ENCODE measurements at places on chromosomes 6 and 20.

DNA sequence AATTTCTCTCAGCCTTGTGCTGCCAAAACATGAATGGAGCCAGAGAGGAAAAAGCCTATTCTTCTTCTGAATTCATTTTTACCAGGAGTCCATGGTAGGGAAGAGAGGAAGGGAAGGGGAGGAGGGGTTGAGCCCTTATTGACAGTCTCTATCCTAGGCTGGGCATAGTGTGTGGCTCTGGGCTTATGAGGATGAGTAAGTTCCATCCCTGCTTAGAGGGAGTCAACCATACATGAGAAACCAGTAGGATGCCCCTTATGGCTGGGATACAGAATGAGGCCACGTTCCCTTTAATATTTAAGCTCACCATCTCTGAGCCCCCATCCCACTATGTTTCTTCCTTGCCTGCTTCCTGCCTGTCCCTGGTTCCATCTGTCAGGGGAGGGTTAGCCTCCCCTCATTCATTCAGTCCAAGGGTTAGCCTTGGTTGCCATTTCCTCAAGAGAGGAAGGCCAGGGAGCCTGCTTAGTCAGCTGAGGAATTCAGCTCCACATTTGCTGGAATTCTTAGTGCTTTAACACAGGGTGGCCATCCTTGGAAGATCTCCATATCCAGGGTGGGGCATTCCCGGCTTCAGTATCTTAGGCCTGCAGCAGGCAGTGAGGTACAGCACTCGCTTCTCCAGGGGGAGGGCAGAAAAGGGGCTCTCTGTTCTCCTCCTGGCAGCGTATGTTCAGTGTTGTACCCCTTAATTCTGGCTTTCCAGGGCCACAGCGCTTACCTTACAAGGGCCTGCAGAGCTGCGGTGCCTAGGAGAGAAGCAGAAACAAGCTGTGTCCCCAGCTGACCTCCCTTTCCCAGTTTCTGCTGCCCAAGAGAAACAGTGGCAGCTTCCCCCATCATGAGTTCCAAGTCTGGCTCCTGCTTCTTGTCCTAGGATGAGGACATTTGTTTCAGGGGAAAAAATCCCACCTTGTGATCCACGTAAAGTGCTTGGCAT, 12.5 kb downstream of the SIRT5 start:
- peak; percentile 38 for DNase-seq

GRCh38 chr20:23974966-23975365, 13.6 kb downstream of the GGTLC1 start:
- DNase-seq, result no peak

- DNase-seq, result no peak
Measured at GRCh38 chr6:6596529-6597328, 8.2 kb downstream of the LY86 start.

DNA sequence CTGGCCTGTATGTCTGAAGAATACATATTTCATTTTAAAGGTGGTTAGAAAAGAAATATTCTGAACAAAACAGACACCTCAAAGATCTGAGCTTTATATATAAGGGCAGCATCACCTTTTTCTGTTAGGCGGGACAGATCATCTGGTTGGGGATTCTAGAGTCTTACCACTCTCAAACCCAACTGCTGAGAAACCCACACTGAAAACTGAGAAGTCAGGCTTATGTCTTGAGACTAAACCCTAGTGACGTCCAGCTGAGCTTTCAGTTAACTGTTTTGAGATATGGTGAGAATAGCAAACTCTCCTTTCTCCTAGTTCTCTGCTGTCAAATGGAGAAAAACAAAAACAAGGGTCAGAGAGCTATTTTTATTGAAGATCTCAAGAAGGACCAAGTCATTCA, 63.7 kb upstream of the CCN6 start:
- DNase-seq, result no peak

GRCh38 chr20:63641792-63642523, 11.3 kb downstream of the STMN3 start:
- DNase-seq, result peak; percentile 73

- peak; percentile 48 for DNase-seq
Measured at GRCh38 chr6:158707120-158707820, 57.4 kb downstream of the SYTL3 start.

- DNase-seq, result no peak
Measured at GRCh38 chr6:52394251-52394666, 25.9 kb upstream of the EFHC1 start.

DNA sequence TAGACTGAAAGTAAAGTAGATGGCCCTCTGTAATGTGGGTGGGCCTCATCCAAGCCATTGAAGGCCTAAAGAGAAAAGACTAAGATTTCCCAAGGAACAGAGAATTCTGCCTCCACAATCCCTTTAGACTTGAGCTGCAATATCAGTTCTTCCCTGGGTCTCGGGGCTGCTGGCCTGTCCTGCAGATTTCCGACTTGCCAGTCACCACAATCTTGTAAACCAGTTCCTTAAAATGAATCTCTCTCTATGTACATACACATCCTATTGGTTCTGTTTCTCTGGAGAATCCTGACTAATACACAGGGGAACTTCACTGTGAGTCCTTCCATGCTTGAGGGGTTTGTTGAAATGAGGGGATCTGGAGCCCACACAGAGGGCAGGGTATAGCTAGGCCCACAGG, 12.9 kb downstream of the CCDC170 start:
- no peak for DNase-seq

DNA sequence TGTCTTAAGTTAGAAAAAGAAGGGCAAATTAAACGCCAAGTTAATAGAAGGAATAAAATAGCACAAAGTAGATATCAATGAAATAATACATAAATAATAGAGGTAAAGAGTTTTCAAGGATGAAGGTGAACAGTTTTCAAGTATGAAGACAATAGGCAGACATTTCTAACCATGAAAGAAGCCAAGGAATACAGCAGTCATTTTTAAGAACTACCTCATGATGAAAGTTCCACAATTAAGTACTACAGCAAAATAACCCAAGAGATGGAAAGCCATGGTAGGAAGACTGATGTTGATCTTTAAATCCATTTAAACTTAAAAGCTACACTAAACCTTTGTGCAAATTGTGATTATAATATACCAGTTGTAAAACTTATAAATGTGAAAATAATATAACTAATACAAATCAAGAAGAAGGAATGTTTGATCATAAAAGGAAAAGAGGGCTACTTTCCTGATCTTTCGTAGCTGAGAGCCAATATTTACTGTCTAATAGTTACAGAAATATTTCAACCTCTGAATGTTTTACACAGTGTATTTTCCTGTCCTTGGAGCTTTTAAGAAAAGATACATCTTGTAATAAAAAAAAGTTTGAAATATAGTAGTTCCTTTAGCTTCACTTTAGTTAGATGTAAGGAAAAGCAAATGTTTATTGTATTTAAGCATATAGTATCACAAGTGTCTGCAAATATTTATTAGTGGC, 143.1 kb downstream of the STXBP5 start:
- DNase-seq, result no peak

GRCh38 chr6:27839626-27840475, 72.3 kb downstream of the OR2B2 start:
- peak; percentile 97 for DNase-seq

DNA sequence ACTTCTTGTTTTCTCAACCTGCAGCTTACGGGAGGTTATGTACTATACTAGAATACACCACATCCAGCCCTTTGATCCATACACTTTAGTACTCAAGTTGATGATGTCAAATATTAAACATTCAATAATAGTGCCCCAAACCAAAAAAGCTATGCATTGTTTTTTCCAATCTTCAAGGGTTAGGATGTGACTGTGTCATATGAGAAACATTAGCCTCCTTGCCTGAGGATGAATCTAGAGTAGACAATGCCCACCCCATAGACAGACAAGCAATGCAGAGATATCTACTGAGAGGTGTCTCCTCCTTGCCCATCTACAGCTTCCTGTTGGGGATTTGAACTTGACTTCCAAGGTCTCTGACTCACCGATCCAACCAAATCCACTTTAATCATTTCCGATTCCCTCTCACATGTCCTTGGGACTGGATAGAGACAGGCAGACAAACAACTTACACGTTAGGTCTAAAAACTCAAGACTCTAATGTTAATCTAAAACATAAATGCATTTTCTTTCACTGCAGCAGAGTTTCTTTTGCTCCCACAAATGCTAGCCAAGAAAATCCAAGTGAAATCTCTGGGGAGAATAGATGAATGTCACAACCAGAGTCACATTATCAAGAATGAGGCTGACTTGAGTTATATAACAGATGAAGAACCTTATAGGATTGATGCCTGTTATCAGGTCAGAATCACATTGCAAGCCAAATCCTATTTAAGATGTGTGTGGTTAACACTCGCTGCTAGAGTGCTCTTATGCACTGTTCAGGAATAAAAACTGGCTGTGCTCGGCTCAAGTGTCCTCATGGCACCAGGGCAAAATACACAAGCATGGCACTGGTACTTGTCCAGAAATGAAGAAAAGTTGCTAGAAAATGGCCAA, 75.5 kb upstream of the TNFAIP3 start:
- DNase-seq, result no peak

DNA sequence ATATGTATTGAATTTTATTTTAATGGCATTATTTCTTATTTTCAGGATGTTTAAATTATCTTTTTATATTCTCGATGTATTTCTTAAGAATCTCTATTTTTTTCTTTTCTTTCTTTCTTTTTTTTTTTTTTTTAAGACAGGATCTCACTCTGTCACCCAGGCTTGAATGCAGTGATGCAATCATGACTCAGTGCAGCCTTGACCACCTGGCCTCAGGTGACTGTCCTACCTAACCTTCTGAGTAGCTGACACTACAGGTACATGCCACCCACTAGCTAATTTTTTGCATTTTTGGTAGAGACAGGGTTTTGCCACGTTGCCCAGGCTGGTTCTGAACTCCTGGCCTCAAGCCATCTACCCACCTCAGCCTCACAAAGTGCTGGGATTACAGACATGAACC, 143.8 kb upstream of the LAMA2 start:
- DNase-seq, result no peak

- no peak for DNase-seq
Measured at GRCh38 chr6:10205120-10205519, 209.8 kb downstream of the TFAP2A start.

GRCh38 chr6:33980176-33981175, 165.4 kb downstream of the GRM4 start:
- no peak for DNase-seq

GRCh38 chr6:75926293-75927168, 145.9 kb downstream of the IMPG1 start:
- no peak for DNase-seq

GRCh38 chr6:110173506-110174132, 5.9 kb downstream of the WASF1 start:
- no peak for DNase-seq

DNA sequence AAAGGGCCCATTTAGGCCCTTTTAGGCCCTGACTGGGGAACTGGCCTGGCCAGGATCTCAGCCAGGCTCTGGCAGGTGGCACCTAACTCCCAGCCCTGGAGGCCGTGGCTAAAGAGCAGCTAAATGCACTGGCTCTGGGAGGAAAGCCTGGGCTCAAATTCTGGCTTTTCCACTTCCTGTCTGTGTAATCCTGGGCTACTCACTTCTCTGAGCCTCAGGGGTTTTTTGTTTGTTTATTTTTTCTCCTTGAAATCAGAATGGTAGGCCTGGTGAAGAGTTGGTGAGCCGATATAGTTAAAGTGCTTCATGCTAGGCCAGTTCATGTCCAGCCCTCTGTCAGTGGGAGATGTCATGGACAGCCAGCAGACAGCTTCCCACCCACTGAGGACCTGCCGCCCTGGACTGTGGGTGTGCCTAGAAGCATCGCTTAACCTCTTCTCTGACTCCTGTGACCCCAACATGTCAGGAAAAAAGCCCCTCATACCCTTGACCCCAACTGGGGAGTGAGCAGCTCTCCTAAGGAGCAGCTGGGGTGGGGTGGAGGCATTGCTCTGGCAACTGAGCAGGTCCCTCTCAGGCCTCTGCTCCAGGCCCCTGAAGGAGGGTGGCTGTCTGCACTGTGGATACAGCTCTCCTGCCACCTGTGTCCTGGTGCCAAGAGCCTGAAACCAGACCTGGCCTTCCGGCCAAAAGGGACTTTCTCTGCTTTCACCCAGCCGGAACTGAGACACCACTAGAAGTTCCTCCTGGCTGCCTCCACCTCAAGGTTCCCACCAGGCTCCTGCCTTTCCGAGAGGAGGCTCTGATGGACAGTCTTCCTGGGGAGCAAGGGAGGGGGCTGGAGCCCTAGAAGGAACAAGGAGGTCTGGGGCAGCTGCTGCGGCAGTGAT, 57.2 kb upstream of the MYL9 start:
- DNase-seq, result no peak

DNA sequence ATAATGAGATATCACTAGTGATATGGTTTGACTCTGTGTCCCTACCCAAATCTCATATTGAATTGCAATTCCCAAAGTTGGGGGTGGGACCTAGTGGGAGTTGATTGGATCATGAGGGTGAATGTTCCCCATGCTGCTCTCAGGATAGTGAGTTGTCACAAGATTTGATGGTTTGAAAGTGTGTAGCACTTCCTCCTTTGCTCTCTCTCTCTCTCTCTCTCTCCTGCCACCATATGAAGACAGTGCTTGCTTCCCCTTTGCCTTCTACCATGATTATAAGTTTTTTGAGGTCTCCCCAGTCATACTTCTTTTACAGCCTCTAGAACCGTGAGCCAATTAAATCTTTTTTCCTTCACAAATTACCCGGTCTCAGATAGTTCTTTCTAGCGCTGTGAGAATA, 1002.0 kb upstream of the ADGRB3 start:
- no peak for DNase-seq

DNA sequence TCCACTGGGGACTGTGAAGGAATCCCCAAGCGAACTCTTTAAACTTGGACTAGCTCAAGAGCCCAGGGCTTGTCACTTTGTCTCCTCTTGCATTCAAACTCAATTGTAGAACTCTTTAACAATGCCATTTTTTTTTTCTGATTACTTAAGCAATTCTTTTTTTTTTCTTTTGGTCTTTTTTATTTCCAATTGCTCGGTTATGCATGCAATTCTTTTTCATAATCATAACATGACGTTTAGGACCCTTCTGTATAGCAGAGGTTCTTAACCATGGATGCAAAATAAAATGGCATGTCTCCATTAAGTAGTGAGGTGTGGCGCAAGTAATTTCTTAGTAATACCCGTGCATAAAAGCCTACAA, 466 bp upstream of the BFSP1 start:
- no peak for DNase-seq

- no peak for DNase-seq
Measured at GRCh38 chr6:149694921-149695320, 23.0 kb downstream of the LATS1 start.

Data from fibroblast of skin of right biceps (primary cell).